ENCODE measurements at places on chromosomes 12 and 14. TPM values are rescaled to one million over a fixed set of nuclear protein-coding genes. Genes with fewer than 3 reads are reported as not detected.

DNA sequence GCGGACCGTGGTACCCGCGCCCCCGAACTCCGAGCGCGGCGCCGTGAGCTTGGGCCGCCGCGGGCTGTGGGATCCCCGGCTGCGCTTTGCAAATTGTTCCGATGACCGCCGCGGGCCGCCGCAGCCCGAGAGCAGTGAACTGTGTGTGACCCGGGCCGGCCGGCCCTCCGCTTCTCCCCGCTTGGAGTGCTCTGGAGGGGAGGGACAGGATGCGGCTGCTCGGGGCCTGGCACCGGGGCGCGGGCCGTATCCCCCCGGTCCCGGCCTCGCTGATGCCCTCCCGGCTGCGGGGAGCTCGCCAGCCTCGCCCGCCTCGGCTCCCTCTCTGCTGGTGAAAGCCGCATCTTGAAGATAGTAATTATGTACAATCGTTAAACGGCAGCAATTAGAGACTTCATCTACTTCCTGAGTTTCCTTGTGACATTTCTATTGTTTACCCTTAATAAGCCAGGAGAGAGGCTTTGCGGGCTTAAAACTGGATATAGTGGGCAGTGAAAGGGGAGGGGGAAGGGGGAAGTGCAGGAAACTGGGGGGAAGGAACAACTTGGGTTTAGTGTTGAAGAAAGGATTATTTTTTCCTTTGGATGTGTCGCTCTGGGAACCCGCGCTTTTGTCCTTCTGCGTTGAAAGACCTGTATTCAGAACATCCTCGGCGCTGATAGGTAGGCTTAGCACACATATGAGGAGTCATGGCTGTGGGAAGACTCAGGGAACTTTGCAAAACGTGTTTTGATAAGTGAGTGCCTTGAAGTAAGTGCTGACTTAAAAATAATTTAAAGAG lies 1.2 kb downstream of the PELI2 start:
- DNase-seq: peak; percentile 51

- DNase-seq: no peak
Measured at GRCh38 chr12:89943463-89943862, 234.8 kb upstream of the ATP2B1 start.

- DNase-seq: no peak
Measured at GRCh38 chr12:22684140-22685118, 59.5 kb downstream of the ETNK1 start.

GRCh38 chr12:96120359-96121100 lies 73.6 kb upstream of the ELK3 start:
- DNase-seq: peak; percentile 44

DNA sequence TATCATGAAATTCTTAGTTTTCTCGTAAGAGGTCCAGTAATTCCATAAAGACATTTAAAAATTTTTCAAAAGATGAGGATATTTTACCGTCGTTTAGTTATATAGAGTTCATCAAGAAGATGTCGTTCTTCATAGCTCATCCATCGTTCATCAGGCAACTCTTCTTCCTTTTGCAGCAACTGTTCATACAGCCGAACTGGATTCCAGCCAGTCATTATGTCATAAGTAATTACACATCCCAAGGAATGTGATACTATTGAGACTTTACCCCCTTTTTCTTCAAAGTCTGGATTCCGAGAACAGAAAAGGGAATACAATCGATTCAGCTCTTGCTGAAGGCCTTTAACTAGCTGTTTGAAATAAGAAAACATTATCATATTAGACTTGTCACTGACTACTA lies 90.3 kb downstream of the DDHD1 start:
- peak; percentile 19 for DNase-seq

- DNase-seq: no peak
Measured at GRCh38 chr14:53696217-53696965, 260.2 kb downstream of the BMP4 start.

DNA sequence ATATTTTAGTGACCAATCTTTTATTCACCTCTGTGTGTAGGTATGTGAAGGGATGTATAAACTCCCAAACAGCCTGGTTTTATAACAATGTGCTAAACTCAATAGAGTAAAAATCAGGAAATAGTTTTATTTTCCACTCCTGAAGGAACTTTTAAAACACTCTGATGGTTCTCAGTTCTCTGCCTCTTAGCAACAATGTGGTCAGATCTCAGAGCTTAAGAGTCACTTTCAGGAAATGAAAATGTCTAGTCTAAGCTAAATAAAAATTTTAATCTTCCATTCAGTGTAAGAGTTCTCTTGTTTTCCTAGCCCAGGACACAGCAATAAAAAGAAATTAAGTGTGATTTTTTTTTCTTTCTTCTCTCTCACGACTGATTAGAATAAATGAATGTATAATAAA lies 718.0 kb downstream of the C12orf50 start:
- no peak for DNase-seq

GRCh38 chr14:88825078-88825458 lies 617 bp downstream of the TTC8 start:
- DNase-seq: no peak

The PGAM5 gene
- 11.4 TPM for polyA plus RNA-seq

The SPX gene
- 19.6 TPM for polyA plus RNA-seq

The PAWR gene
- polyA plus RNA-seq: 47.2 TPM

The AICDA gene
- polyA plus RNA-seq: not detected

The TESPA1 gene
- 0.76 TPM for polyA plus RNA-seq

The ACOT4 gene
- polyA plus RNA-seq: 0.80 TPM

The GPR135 gene
- 6.0 TPM for polyA plus RNA-seq

The IAPP gene
- not detected for polyA plus RNA-seq

The EPYC gene
- polyA plus RNA-seq: 0.12 TPM

The TSHR gene
- 0.48 TPM for polyA plus RNA-seq

The NELL2 gene
- polyA plus RNA-seq: 42.4 TPM

The KCNMB4 gene
- polyA plus RNA-seq: 23.6 TPM
